Stimulated activated CD4-positive, alpha-beta T cell treated with anti-CD3 and anti-CD28 coated beads, Interleukin-15, amount 100 ng/mL, for 1 hour (primary cell): ENCODE measurements at places on chromosomes 4 and X.

GRCh38 chr4:147828331-147828905 is 96.5 kb downstream of the ARHGAP10 start:
- no peak for DNase-seq

GRCh38 chr4:89981789-89982334 is 87.2 kb downstream of the MMRN1 start:
- DNase-seq = no peak

- DNase-seq = no peak
Measured at GRCh38 chr4:102759831-102760644, 730 bp downstream of the MANBA start.

- no peak for DNase-seq
Measured at GRCh38 chrX:154649503-154650220, 3.7 kb downstream of the CTAG2 start.

- DNase-seq = no peak
Measured at GRCh38 chr4:5211282-5211839, 160.1 kb downstream of the STK32B start.

- no peak for DNase-seq
Measured at GRCh38 chr4:170398218-170398617, 308.5 kb upstream of the AADAT start.

GRCh38 chr4:102318105-102318504 is 27.2 kb downstream of the SLC39A8 start:
- DNase-seq = no peak

- no peak for DNase-seq
Measured at GRCh38 chr4:38109896-38110295, 149.7 kb downstream of the PTTG2 start.

DNA sequence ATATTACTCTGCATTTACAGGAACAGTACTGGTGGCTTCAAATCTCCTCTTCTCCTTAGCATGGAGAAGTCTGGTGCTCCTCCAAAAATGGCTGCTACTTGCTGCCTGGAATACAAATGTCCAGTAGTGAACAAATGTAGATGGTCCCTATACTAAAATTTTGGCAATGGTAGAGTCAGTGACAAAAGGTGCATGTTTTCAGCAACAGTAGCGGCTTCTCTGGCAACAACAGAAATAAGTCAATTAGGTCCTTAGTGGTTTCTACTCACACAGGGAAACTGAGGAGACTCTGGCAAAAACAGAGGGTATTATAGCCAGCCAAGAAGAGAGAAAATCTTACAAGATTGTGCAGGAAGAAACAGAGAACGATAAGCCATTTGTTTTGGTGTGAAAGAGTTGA is 1368.4 kb upstream of the ADGRL3 start:
- no peak for DNase-seq

- DNase-seq = no peak
Measured at GRCh38 chr4:114603497-114603896, 4.9 kb downstream of the UGT8 start.

GRCh38 chrX:5957506-5957905 is 271.2 kb downstream of the NLGN4X start:
- no peak for DNase-seq

DNA sequence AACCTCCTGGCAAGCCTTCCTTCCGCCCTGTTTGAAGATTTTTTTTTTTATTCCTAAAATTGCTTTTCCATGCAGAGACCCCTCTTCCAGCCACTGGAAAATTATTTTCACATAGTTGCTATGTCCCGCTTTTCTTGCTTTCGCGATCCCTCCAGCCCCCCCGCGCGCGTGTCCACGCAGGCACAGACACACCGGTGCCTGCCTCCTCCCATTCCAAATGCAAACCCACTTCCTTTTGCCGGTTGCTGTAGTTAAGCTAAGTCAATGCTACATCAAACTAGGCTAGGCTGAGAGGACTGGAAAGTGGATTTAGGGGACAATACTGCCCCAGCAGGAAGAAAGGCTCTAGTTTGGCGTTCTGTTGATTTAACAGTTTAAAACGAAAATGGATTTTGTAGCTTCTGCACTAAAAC is 111.0 kb downstream of the DHX15 start:
- DNase-seq = no peak
